ENCODE measurements at places on chromosomes 7 and 10.

DNA sequence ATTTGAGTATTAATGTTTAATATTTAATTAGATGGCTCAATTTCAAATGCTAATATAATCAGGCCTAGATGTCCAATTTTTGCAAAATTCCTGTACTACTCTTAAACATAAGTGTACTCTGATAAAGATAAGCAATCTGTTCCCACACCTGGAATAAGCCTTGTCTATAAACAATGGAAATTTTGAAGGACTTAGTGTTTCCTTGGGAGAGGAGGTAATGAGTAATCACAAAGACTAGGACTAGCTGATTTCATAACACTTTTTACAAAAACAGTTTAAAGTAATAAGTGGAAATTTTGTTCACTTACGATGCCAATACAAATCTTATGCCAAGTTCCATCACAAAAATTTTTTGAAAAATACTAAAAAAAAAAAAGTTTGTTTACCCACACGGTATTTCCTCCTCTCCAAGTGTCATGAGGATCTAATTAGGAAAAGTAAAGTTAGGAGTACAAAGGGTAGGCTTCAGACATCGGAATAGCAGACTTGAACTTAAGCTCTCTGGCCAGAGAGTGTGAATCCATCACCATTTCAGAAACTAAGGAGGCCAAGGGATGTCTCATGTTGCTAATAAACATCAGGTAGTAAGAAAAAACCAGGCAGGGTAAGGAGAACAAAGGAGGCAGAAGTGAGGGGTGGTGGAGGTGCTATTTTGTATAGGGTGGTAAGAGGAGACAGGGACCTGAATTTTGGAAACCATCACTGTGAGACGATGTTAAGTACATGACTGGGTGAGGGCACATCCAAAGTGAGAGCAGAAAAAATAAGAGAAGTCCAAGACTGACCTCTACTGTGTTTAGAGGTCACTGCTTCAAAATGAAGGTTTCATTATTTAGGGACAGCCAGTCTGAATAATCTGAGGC, 61.3 kb downstream of the RAPGEF5 start:
- no peak for ATAC-seq

- ATAC-seq: peak; percentile 66
These were observed 37.4 kb upstream of the OPALIN start for GRCh38 chr10:96395931-96396877.

GRCh38 chr7:114943953-114944744, 22.3 kb downstream of the MDFIC start:
- no peak for ATAC-seq

DNA sequence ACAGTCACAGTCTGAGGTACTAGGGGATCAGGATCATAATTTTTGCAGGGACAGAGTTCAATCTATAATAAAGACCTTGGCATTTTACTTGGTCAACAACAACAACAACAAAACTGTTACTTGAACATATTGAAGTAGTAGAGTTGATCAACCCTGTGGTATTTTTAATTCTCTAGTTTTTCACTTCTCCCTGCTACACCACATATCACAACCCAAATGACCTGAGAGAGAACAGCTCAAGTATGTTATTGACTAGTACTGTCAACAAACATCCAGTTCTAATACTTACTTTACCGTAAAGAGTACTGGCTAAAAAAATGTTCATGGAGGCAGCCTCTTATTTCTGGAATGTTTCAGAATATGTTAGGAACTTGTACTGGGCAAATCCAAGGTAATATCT, 90.5 kb upstream of the FAM3C start:
- ATAC-seq: no peak

DNA sequence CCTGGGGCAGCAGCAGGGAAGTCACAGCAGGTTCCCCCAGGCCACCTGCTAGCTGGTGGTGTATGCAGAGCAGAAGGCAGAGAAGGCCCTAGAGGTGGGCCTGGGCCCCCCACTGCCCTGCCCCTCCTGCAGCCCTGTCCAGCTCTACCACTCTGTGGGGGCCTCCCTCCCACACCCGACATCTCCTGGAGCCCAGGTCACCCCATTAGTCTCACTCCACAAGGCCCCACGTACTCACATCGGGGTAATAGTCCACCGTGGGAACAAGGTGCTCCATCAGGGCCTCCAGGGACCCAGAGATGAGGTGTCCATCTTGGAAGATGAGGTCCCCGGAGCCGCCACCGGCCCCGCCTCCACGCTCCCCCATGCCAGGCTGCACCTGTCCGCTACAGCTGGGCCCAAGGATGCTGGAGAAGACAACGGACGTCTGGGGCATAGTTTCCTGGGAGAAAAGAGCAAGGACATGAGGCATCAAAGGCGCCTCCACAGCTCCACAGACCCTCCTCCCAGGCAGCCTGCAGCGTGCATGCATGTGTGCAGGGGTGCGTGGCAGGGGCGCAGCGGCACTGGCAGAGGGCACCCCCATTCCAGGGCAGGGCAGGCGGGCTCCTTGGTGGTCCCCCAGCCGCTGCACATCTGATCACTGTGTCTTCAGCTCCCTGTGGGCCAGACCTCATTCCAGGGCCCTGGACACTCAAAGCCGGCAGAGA, 61.0 kb downstream of the RASGEF1A start:
- no peak for ATAC-seq

DNA sequence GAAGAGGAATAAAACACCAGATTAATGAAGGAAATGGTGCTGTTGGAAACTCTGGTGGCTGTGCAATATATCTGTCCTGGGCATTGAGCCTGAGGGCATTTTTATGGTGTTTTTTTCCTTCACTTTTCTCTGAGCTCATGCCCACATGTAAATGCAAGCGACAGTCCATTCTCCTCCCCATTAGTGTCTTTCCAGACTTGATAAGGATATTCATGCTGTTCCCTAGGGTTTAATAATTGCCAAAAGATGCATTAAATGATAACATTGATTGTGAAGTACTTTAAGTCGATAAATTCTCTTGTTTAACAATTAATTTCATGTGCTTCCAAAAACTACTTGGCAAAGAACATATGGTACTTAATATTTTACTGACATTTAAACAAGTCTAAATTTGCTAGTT, 384.7 kb downstream of the MDFIC start:
- no peak for ATAC-seq

- ATAC-seq: no peak
These were observed 133.3 kb downstream of the VTI1A start for GRCh38 chr10:112580267-112580666.

DNA sequence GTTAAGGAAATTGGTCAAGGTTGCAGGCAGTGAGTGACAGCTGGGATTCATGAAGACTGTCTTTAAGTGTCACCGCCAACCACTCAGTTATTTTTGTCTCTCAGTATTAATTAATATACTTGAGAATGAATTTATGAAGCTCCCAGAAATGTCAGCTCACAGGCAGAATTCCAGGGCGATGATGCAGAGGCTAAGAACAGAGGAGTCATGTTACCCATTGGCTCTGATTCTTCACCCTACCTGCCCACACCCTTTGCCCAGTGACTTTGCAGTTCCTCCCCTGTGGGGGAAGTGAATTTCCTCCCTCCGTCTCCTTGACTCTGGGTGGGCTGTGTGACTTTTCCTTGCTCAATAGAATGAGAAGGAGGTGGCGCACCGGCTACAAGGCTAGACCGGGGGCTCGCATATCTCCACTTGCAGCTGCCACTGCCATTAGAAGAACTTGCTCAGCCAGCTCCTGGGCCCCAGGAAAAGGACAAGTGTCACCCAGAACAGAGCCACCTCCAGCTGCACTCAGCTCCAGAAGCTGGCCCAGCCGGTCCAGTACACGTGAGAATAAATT, 157.1 kb upstream of the PRKCQ start:
- no peak for ATAC-seq

DNA sequence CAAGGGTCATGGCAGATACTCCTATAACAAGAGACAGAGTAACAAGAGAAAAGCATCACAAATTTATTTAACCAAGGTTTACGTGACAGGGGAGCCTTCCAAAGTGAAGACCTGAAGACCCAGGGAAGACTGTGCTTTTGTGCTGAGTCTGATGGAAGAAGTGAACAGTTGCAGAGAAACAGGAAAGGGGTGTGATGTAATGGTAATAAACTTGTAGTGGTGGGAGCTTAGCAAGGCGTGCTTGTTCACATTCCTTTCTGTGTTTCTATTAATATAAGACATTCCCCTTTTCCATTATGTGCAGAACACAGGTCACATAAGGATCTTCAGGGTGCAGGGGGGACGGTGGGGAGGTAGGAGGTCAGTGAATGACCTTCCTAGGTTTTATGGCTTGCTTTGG, 25.5 kb upstream of the C10orf67 start:
- no peak for ATAC-seq

GRCh38 chr7:44471850-44472249, 18.6 kb downstream of the NUDCD3 start:
- ATAC-seq: no peak

DNA sequence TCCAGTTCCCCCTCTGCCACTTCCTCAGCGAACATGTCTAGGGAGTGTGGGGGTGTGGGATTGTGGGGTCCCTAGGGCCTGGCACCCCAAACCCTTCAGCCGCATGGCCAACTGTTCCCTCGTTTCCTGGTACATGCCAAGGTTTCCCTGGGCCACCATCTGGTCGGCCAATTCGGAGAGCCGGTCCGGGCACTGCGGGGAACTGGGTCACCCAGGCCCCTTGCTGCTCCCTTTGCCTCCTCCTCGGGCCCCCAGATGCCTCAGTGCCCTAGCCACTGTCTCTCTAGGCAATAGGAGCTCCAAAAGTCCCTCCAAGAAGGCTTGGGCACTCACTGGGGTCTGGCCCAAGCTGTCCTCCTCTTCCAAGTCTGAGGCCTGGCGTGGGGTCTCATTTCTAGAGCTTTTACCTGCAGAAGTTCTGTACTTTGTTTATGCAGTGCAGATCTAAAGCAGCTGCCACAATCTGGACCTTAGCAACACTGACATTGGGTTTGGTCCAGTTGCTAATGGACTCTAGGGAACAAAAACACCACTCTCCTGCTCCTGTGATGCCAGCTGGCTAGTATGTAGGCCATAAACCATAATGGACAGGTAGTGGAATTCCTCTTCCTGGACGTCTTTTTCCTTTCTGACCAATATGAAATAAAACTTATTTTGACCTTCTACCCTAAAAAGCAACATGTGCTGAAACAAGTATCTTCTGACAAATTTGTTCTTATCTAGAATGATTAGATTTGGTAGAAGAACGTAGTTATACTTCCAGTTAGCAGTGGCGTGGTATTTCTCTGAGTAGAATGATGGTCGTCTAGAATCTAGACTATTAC, 172.9 kb downstream of the LRRC4 start:
- no peak for ATAC-seq

DNA sequence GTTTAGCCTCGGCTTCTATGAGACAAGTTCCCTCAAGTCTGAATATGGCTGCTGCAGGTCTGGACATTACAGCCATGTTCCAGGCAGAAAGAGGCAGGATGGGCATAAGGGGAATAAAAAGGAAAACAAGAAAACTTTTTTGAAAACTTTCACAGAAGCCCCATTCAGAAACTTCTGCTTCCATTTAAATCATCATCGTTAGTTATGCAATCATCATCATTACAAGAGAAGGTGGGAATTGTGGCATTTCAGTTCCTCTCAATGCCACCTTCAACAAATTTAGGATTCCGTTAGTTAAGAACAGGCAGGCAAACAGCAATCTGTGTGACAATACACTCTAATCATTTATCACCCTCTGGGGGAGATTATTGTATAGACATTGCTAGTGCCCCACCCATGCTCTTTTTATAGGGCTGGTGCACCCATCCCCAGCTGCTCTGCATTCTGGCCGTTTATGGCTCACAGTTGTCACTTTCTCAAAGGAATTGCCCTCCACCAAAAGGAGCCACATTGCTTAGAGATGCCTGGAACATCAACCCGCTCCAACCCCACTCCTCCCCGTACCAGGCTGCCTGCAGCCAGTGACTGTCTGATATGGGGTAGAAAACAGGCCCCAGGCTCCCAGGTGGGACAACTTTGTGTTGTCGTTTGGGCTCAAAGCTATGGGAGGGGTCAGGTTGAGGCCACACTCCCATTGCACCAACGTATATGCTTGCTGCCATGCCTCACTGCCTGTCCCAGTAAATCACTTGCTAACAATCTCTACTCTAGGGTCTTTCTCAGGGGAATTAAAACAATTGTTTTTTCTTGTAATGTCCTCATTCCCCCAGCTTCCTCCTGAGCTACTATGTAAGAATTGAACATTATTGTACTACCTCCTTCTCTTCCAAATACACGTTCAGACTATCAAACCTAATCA, 24.2 kb downstream of the ITGB8 start:
- no peak for ATAC-seq

GRCh38 chr10:70886921-70887665, 1.3 kb downstream of the PCBD1 start:
- no peak for ATAC-seq

DNA sequence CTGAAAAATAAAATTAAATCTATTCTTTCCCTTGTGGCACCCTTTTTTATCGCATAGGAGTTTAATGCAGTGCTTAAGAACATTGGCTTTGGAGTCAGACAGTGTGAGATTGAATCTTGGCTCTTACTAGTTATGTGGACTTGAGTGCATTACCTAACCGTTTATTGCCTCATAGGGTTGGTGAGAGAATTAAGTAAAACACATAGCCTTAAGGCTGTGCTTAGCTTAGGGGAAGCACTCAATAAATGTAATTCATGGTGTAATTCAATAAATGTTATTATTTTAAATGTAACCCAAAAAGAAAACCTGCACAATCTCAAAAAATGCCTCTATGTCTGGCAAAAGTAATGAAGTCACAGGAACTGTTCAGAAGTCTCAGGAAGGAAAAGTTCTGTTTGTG, 2.7 kb downstream of the STK17A start:
- ATAC-seq: no peak

DNA sequence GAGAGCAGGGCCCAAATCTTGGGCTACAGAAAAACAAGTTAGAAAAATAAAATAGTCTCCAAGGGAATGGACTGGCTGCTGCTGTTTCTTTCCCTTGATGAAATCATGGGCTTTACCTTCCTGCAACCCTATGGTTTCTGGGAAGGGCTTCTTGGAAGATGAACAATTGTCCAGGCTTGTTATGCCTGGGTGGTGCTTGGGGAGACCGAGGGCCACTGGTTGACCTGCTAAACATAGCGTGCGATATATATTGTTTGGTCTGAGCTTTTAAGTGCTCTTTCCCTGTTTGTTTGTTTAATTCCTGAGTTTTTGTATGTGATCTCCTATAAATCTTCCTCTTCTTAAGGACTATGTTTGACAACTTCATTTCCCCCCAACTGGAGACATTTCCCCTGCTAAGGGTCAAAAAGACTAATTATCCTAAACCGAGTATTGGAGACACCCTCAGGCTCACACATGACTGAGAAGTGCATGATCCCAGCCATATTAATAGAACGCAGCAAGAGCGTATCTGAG, 37.9 kb downstream of the SLC25A28 start:
- no peak for ATAC-seq

DNA sequence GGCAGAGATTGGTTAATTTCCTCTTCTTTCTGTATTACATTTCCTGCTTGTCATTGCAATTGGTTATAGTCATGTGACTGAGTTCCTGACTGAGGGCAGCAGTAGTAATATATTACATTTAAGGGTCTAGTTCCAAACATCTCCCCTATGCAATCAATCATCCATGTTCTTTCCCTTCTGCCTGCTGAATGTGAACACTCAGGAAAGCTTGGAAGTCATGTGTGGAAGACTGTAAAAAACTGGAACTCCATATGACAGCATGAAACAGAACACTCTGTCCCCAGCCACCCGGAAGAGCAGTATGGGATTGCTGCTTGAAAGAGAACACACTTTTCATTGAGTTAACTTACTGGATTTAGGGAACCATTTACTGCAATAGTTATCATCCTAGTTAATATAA, 459.7 kb upstream of the SEMA3A start:
- ATAC-seq: no peak

Measured in activated CD4-positive, CD25-positive, alpha-beta regulatory T cell treated with anti-CD3 and anti-CD28 coated beads, Interleukin-2, amount 50 U/mL, for 24 hours (primary cell).